Activated CD4-positive, alpha-beta T cell treated with anti-CD3 and anti-CD28 coated beads for 36 hours (primary cell): ENCODE measurements at places on chromosomes 5 and 9. TPM values are rescaled to one million over a fixed set of nuclear protein-coding genes. Genes with fewer than 3 reads are reported as not detected.

The LHX3 gene
- not detected for total RNA-seq

The GALT gene
- 53.9 TPM for total RNA-seq

The ADAMTS16 gene
- total RNA-seq, result not detected

The SLC23A1 gene
- 0.43 TPM for total RNA-seq

The PKD2L2 gene
- not detected for total RNA-seq

The NMUR2 gene
- not detected for total RNA-seq

The PDE6A gene
- not detected for total RNA-seq

The IFNA2 gene
- total RNA-seq, result not detected

The FOXE1 gene
- total RNA-seq, result 0.07 TPM

The SPARC gene
- 0.30 TPM for total RNA-seq

The LCP2 gene
- total RNA-seq, result 173 TPM

The GABRG2 gene
- not detected for total RNA-seq

The ZNF367 gene
- total RNA-seq, result 22.0 TPM

The ZBED3 gene
- total RNA-seq, result 2.9 TPM

The NAIP gene
- 1.5 TPM for total RNA-seq

The OSMR gene
- 0.26 TPM for total RNA-seq

The TAS2R1 gene
- not detected for total RNA-seq

The ZSWIM6 gene
- total RNA-seq, result 5.7 TPM

The FBXO4 gene
- 18.8 TPM for total RNA-seq

The PDE8B gene
- total RNA-seq, result not detected

The PCDHB15 gene
- not detected for total RNA-seq

The STPG3 gene
- not detected for total RNA-seq

The ORM2 gene
- total RNA-seq, result not detected

The EEIG1 gene
- 58.4 TPM for total RNA-seq

The CCL28 gene
- total RNA-seq, result 18.0 TPM

The CYFIP2 gene
- total RNA-seq, result 277 TPM

The BTNL9 gene
- not detected for total RNA-seq

The FNBP1 gene
- total RNA-seq, result 354 TPM

The C1QTNF3 gene
- 1.5 TPM for total RNA-seq

The TMEM215 gene
- not detected for total RNA-seq

The GCNT4 gene
- total RNA-seq, result 2.1 TPM

The ZNF484 gene
- 7.2 TPM for total RNA-seq

The PCDHGB1 gene
- total RNA-seq, result not detected

The IFNA7 gene
- total RNA-seq, result not detected

The GPR21 gene
- total RNA-seq, result 1.0 TPM

The ANKDD1B gene
- total RNA-seq, result not detected

The ASPN gene
- total RNA-seq, result not detected
